Liver (tissue), 10 donors: ENCODE measurements at places on chromosomes 6 and 20. TPM values are rescaled to one million over a fixed set of nuclear protein-coding genes. Genes with fewer than 3 reads are reported as not detected.

Gene ZFP57
- total RNA-seq, result not detected

DNA sequence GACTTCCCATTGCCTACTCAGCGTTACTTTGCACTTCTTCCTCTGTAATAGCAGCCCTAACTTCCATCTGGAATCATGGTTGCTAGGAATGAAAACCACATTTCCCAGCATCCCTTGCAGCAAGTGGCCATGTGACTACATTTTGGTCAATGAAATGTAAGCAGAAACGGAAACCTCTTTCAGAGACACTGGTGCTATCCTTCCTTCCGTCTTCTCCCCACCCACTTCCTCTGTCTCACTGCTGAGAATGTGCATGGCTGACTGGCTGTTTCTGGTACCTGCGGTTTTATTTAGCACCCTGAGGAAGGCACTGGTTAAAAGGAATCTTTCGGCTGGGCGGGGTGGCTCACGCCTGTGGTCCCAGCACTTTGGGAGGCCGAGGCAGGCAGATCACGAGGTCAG is 107.4 kb downstream of the SCML4 start:
- DNase-seq, result no peak

DNA sequence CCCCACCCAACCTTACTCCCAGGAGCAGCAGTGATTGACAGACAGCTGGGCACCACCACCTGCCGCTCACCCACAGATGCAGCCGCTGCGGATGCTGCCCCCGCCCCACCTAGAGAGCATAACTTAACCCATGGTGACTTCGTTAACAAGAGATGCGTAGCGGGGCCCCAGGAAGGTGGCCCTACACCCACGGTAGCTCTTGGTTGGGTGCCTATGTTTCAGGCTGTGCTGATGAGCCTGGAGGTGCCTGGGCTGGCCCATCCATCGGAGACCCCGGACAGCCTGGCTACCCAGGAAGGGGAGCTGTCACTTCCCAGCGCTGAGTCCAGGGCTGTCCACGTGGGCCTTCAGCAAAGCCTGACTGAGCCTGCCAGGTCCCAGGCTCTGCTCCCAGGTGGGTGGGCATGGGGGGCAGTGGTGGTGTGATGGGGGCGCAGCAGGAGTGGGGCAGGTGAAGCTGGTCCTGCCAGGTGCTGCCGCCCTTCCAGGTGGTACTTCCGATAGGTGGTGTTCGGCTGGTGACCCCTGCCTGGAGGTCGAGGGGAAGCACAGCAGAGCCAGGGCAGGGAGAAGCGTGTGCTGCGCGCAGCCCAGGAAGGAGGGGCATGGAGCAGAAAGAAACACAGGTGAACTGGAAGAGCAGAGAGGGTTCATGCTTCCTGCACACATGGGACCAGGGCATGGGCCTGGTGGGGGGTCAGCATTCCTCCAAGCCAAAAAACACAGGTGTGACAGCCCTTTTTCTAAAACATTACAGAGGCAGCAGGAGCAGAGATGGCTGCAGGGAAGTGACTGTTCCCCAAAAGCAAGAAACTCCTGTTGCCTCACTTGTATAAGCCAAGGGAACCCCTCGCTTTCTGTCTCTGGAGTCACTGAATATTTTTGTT is 56.9 kb downstream of the SYNJ2 start:
- DNase-seq, result no peak

Gene BLCAP
- 46.4 TPM for total RNA-seq

GRCh38 chr6:150038202-150039062 is 13.1 kb upstream of the RAET1L start:
- no peak for DNase-seq

DNA sequence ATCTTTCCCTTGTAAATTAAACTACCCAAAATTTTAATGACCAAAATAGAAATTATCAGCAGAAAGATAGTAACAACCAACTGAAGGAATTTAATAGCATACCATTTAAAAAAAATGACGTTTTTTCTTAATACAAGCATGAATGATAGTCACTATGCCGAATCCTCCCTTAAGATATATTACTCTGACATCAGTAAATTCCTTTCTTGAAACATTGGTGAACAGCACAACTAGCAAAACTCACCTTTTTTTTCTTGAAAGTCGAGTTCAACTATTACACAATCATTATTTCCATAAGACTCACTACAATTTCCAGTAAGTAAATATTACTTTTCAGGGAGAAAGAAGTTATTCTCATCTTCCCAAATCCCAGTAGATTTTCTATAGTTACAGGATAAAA is 433.2 kb downstream of the GRIK2 start:
- no peak for DNase-seq

- no peak for DNase-seq
These were observed 4.5 kb upstream of the MYT1 start for GRCh38 chr20:64159711-64160110.

DNA sequence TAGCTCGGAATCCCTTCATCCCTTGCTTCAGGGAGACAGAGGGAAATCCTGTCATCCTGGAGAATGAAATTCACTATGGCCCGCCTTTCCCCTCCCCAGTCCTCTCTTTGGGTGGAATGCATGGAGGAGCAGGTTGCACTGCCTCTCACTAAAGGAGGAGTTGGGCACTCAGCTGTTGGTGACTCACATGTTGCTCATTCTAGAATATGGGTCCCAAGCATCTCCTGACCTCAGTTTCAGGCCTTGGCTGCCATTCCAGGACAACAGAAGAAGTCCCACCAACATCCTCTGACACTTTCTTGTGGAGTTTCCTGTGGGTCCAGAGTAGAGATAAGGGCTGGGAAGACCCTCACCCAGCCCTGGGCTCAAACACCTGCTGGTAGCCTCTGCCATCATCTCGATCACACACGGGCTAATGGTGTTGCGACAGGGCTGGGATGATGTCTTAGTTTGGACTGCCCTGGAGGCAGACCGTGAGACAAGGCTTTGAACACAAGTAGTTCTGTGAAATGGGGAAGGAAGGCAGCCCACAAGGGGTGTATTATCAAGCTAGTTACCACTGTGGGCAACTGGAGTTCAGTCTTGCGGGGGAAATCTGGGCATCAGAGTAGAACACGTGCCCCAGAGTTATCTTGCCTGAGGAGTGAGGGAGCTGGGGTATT is 52.4 kb upstream of the RNF24 start:
- no peak for DNase-seq

- DNase-seq, result no peak
These were observed 80.1 kb downstream of the ASCC3 start for GRCh38 chr6:100801036-100801435.

Gene ESR1
- 16.1 TPM for total RNA-seq

- no peak for DNase-seq
These were observed 126.9 kb upstream of the TIAM2 start for GRCh38 chr6:154868143-154868594.

DNA sequence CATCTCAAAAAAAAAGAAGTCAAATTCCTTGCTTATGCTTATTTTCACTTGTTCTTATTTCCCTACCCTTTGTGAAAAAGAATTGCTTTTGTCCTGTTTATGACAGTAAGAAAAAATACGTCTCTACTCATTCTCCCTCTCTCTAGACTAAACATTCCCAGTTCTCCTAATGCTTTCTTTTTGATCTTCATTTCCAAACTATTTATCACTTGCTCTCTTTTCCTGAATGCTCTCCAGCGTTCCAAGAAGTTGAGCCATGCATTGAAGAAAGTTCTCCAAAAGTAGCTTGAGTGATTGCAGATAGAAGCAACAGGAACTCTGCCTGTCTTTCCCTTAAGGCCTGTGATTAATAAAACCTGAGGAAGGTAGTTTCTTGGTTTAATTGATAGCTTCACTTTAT is 53.1 kb upstream of the TMEM170B start:
- DNase-seq, result no peak

DNA sequence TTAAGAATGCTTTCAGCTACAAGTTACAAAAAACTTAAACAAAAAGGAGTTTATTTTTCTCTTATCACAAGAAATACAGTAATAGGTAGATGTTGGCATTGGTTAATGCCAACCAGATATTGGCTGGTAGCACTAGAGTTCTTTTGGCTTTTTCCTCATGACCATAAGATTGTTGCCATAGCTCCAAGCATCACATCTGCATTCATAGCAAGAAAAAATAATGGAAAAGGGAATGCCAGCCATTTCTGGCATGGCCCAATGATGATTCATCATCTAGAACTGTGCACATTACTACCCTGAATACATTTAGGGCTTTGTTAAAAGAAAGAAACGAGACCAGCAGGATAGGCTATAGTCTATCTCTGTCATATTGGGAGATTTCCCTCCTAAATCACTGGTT is 20.8 kb upstream of the SIRT5 start:
- DNase-seq, result no peak

Gene CRIP3
- total RNA-seq, result 1.1 TPM

DNA sequence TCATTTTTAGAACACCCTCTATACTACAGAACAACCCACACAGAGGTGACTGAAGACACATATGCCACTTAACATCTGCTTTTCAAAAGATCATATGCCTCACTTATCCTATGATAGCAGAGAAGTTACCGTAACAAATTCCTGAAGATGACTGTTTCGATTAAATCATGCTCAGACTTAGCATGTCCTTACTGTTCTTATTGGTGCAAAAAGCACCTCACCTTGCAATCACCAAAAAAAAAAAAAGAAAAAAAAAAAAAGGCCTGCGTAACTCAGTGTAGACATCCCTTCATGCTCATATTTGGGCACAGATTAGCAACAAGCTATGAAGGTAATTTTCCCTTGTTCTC is 17.7 kb upstream of the DST start:
- no peak for DNase-seq

DNA sequence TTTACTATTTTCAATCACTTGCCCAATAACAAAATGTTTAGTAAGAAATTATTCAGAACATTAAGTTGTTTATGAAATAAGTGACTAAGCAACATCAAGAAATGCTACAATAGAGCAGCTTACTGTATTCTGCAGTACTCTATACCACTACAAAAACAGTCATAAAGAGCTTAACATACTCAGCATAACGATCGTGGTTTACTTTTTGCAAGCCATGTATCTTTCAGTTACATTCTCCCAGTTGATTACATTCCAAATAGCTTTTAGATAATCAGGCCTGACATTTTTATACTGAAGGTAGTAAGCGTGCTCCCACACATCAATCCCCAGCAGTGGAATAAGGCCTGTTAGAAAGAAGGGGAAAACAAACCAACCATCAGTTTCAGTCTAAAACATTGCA is 10.7 kb downstream of the SOD2 start:
- DNase-seq, result no peak

GRCh38 chr6:144305567-144305966 is 20.4 kb downstream of the UTRN start:
- DNase-seq, result no peak

GRCh38 chr20:31555203-31555775 is 41.0 kb downstream of the HM13 start:
- no peak for DNase-seq

DNA sequence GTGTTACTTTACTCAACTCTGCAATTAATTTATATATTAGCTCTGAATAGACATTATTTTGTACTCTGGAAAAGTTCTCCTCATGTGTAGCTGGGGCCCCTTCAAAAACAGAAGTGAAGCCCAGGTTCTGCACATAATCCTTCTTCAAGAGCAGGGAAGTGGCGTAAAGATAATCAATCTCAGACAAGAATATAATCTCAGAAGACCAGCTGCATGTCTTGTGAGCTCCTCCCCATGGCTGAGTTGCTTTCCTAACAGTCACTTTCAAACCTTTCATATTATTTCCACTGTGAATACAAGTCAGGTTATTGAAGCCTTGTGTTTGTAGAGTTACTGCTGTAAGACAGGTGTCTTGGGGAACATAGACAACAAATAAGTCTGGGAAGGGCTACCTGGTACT is 691.9 kb downstream of the RFPL4B start:
- no peak for DNase-seq

Gene OTOR
- not detected for total RNA-seq

GRCh38 chr6:44214307-44214706 is 2.4 kb upstream of the MYMX start:
- no peak for DNase-seq

Gene BCAS1
- under 0.01 TPM for total RNA-seq

GRCh38 chr20:40683221-40683893 is 5.7 kb downstream of the MAFB start:
- no peak for DNase-seq

Gene LRRN4
- total RNA-seq, result 0.14 TPM

Gene CCDC170
- total RNA-seq, result 0.59 TPM

Gene CFAP61
- total RNA-seq, result 0.05 TPM

- DNase-seq, result no peak
These were observed 28.8 kb downstream of the RWDD2A start for GRCh38 chr6:83221889-83222479.

DNA sequence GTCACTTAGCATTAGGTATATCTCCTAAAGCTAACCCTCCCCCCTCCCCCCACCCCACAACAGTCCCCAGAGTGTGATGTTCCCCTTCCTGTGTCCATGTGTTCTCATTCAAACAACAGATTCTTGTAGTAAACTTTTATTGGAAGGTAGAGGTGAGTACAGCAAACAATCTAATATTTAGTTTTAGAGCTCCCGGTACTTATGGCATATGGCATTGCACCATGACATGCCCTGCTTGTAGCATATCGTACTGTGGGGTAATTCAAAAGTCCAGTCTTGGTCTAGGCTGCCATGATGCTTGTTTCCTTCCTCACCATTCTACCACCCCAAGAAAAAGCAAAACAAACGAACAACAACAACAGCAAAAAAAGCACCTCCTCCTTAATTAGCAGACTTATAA is 289.5 kb downstream of the ZNF217 start:
- DNase-seq, result no peak

- DNase-seq, result no peak
These were observed 28.7 kb upstream of the SIRPG start for GRCh38 chr20:1686151-1686748.
